ENCODE measurements at places on chromosomes 7 and 10.

GRCh38 chr10:62655337-62655994 is 149.1 kb upstream of the ADO start:
- no peak for DNase-seq

DNA sequence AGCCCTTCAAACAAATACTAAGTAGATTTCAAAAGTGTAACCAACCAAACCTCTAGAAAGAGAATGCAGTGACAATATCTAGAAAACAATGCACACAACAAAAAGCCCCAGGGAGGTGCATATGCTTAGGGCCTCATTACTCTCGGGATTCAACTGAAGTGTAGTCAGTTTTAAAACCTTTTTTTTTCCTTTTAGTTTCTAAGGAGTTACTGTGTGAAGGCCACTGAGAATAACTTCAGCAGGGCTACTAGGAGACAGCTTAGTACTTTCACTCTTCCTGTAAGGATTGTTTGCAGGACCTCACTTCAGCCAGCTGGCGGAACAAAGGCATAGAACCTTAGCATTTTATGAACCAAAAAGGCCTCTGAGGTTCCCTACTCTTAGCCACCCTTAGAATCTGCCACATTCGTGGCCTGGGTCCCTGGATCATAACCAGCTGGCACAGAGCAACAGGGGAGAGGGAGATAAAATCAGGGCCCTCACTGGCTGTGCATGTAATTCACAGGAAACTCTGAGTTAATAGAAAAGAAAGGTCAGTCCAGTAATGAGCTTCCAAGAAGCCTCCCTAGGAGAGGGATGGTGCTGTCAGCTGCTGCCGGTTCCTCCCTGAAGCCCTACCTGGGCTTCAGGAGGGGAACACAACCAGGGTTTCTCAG is 3.6 kb downstream of the VOPP1 start:
- no peak for DNase-seq

DNA sequence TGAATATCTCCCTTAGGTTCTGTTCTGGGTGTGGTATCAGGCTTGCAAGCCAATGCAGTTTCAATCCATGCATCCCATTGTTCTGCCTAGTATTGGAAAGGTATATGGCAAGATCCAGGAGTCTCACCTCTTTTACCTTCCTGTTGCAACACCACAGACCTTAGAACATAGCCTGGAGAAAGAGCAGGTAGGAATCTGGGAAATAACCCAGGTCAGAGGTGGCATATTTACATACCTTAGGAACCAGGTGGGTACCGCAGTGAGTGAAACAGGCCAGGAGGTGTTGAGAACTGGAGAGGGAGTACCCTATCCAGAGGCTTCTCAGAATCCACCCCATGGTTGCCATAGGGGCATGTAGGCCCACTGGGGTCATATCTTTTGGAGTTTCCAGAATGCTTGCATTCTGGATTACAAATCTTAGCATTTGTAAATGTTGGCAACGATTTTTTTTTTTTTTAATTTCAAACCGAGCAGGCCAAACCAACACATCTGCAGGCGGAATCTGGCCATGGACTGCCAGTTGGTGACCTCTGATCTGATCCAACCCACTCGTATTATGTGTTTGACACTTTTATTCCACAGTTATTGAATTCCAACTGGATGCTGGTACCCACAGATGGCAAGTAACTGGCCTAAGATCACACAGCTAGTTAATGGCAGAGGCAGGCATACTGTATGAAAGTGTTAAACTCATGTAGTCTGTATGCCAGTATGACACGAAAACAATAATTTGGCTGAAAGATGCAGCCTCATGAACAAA is 180.3 kb upstream of the TCF7L2 start:
- no peak for DNase-seq

DNA sequence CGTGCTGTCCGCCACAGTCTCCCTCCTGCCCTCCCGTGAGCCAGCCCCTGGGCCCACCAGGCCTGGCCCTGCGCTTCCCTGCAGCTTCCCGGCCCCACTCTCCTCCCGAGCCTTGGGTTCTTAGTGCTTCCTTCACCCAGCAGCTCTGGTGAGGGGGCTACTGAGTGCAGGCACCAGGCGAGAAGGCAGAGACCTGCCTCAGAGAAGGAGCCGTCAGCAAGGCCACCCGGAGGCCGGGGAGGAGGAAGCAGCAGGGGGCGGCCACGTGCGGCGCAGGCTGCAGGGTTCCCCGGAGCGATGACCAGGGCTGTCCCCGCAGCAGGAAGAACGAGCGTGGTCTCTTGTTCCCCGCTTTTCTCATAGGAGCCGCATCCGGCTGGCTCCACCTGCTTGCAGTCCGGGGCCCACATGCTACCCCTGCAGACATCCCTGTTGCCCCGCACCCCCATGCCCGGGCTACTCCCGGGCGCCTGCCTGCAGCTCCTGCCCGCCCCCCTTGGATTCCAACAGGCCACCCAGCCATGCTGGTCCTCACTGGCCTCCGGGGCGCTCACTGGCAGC is 20.5 kb downstream of the YKT6 start:
- DNase-seq = no peak

- no peak for DNase-seq
Measured at GRCh38 chr7:68434857-68435256, 1163.4 kb upstream of the AUTS2 start.
